ENCODE measurements at places on chromosomes 6 and 20.
A peak's percentile ranks its signal among the peaks of the same experiment; 100 is the strongest.

DNA sequence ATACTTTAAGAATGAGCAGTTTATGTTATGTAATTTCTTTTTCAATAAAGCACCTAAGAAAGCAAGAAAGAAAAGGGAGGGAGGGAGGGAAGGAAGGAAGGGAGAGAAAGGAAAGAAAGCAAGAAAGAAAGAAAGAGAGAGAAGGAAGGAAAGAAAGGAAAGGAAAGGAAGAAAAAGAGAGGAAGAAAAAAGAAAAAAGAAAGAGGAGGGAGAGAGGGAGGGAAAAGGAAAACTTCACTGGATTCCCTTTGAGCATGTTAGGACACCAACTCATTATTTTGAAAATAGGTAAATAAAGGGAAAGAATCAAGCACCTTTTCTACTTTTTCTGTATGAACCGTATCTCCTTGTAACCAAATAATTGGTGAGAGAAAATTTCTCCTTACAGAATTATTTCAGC lies 32.3 kb upstream of the TOP1 start:
- no peak for DNase-seq

DNA sequence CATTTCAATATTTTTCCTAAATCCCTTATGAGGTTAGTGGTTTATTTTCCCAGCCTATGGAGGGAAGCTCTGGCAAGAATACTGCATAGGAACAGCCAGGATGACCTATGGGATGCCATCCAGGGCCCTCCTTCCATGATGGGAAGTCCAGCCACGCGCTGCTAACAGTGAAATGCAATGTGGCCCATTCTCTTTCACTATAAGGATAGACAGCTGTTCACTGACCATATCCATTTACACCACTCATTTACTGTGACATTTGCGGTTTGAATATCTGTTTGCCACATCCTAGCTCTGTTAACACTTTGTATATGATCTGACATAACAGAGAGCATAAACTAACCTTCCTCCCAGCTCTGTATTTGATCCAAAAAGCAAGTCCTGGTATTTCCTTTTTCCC lies 471.7 kb downstream of the CBLN4 start:
- no peak for DNase-seq

- DNase-seq = no peak
Observed at GRCh38 chr6:101722471-101722870, 329.0 kb downstream of the GRIK2 start.

- no peak for DNase-seq
Observed at GRCh38 chr6:18314317-18314997, 50.1 kb upstream of the DEK start.

- DNase-seq = no peak
Observed at GRCh38 chr6:156582509-156582992, 194.6 kb upstream of the ARID1B start.

DNA sequence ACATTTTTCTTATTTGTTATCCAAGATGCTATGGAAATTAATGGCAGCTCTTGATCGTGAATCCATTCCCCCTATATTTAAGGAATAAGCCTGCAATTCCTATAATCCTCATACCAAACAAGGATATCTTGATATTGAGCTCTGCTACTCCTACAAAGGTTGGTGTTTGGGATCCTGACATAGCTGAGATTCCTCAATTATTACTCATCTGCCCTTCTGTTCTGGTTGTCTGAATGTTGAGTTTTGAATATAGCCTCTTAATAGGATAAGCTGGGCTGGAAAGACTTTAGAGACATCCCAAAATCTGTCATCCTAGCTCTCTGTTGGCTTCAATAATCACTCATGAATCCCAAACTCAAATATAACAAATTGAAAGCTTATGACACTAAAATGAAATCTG lies 49.9 kb downstream of the CLIC5 start:
- no peak for DNase-seq

DNA sequence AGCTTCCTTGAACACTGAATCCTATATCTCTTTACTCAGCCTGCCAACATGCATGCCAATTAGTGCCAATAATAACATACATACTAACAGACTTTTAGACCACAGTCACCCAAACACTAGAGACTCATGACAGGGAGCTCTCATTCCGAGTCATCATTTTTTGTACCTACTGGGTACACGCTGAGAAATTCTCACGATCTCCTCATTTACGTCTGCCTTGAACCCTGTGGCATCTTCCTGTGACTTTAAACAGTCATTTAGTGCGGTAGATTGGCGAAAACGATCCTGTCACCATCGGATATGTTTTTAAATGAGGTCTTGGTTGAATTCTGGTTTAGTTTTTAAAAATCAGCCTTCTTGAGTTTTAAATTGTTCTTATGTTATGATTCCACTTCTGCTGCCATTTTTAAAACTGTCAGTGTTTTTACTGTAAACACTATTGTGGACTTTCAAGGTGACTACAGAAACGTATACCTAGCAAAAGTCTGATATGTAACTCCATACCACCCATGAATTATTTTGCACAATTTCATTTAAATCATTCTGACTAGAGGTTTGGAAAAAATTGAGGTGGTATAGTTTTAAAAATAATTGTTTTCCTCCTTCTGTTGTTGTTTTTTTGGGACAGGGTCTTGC lies 275.4 kb downstream of the TSHZ2 start:
- no peak for DNase-seq

GRCh38 chr6:48101290-48101689 lies 9.7 kb downstream of the PTCHD4 start:
- no peak for DNase-seq

GRCh38 chr6:99563056-99563723 lies 5.3 kb downstream of the CCNC start:
- no peak for DNase-seq

GRCh38 chr6:17865798-17866725 lies 121.4 kb downstream of the KIF13A start:
- peak; percentile 39 for DNase-seq

DNA sequence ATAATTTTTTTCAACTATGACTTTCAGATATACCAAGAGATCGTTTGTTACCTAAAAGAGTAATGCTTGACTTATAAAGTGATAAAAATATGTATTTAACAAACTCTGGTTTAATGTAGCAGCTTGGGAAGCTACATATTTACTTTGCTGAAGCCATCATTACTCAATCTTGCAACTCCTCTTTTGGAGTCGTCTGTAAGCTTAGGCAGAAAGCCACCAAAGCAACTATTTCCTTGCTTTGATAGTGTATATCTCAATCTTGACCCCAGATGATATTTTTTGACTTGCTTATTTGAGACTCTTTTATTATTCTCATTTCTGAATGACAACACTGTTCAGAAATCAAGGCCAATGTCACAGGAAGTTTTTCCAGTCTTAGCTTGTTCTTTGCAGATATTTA lies 183.0 kb downstream of the SAMD5 start:
- DNase-seq = no peak

- no peak for DNase-seq
Observed at GRCh38 chr6:11618533-11618932, 81.0 kb downstream of the TMEM170B start.

DNA sequence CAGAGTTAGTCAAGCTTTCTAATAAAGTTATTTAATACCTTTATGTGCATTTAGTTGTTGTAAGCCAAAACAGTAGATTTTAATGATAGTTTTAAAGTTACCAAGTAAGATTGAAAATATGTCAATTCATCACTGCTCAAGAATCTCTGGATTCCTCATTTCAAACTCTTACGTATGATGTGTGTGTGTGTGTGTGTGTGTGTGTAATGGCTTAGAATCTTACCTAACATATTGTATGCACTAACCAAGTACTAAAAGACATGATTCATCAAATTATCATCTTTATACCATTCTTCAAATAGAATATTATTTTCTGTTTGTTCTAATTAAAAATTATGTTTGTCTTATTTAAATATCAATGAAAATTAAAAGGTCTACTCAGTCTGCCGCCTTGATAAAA lies 41.5 kb upstream of the ZNF337 start:
- DNase-seq = no peak

DNA sequence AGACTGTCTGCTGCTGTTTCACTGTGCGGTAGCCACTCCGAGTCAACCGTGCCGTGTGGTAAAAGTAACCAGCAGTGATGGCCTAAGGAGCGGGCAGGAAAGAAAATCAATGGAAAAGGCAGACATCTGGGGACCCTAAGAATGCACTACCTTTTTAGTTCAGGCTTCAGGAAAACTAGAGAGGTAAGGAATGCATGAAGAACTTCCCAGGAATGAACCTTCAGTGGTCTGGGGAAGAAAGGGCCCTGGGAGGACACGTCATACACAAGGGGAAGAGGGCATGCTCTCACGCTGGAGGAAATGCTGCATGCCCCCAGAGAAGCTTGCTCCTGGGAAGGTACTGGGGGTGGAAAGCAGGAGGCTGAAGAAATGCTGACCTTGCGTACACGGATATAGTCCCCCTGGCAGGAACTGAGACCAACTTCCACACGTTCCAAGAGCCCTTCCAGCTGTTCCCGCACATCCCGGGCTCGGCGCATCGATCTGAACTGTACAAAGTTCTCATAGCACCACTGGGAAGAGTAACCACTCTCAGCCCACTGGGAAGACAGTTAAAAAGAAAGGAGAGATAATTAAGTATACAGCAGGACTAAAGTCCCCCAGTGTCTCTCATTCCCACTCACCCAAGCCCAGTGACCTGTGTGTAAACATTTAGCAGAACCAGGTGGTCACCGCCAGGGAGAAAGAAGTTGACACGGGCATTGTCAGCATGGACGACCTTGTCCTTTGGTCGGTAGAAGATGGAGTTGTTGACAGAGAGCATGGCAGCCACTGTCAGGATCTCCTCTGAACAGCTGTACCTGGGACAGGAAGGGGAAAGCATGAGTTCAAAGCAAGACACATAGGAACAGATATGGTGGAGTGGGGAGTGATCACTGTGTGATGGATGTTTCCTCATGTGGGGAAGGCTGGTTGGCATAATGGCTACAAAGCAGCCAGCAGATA lies 8.1 kb downstream of the C6orf136 start:
- no peak for DNase-seq

GRCh38 chr20:58366866-58367265 lies 22.2 kb upstream of the VAPB start:
- no peak for DNase-seq

GRCh38 chr20:64219730-64220129 lies 35.8 kb upstream of the PCMTD2 start:
- no peak for DNase-seq

- DNase-seq = no peak
Observed at GRCh38 chr6:26141378-26141904, 54.2 kb downstream of the HFE start.

GRCh38 chr6:106574741-106575458 lies 54.4 kb downstream of the RTN4IP1 start:
- no peak for DNase-seq

DNA sequence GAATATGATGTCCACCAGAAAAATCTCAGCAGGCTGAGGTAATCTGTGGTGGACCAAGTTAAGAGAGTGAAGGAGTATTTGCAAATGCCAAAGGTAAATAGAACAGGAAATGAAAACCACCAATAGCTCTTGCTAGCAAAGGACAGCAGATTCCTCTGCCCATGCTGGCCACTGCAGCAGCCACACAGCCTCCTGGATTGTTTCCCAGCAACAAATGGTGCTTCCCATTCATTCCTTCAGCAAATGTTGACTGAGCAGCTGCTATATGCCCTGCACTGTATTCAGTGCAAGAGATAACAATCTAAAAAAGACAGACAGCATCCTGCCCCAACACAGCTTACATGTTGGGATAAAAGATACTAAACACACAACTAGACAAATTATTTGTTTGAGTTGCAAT lies 11.0 kb downstream of the ROS1 start:
- DNase-seq = no peak

DNA sequence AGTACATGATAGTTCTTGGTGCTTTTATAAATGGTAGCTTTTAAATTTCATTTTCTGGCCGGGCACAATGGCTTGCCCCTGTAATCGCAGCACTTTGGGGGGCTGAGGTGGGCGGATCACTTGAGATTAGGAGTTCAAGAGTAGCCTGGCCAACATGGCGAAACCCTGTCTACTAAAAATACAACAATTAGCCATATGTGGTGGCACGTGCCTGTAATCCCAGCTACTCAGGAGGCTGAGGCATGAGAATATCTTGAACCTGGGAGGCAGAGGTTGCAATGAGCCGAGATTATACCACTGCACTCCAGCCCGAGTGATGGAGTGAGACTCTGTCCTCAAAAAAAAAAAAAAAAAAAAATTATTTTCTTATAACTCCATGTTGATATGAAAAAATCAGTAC lies 36.0 kb downstream of the LRRN4 start:
- no peak for DNase-seq

GRCh38 chr6:103672169-103672568 lies 1187.5 kb downstream of the HACE1 start:
- no peak for DNase-seq

DNA sequence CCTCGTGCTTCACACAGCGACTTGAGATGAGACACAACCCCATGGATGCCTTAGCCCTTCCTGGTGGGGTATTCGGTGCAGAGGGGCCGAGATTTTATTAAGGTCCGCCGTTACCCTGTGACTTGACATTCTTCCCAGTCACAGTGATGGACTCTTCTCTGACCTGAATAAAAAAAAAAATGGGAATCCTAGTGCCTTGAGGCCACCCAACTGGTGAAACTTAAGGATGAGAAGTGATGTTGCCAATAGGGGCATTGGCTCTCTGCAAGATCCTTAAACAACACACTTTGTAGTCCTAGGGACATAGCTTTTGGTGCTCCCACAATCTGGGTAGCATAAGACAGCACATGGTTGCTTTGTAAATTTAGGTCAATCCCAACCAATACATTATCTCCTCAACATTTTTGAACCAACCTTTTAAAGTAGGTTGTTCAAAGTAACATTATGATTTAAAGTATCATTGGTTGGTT lies 814 bp upstream of the ADNP start:
- no peak for DNase-seq

Data from GOT3 (cell line).